Smooth muscle cell of the pulmonary artery (primary cell): ENCODE measurements at places on chromosomes 3 and 15. TPM values are rescaled to one million over a fixed set of nuclear protein-coding genes. Genes with fewer than 3 reads are reported as not detected.

SV2B gene
- total RNA-seq: under 0.01 TPM in 1 of 2 replicates, not detected in the other

DNASE1L3 gene
- total RNA-seq: 0.07 TPM in 1 of 2 replicates, not detected in the other

SNX22 gene
- total RNA-seq: 0.10 and 0.13 TPM in 2 replicates

TICRR gene
- 1.7 and 2.7 TPM in 2 replicates for total RNA-seq

ATP13A5 gene
- total RNA-seq: not detected in 2 replicates

TM2D3 gene
- 37.5 and 40.8 TPM in 2 replicates for total RNA-seq

PLA1A gene
- total RNA-seq: 0.13 and 0.30 TPM in 2 replicates

C3orf70 gene
- total RNA-seq: 0.46 and 1.6 TPM in 2 replicates

OR5AC2 gene
- total RNA-seq: not detected in 2 replicates

CYP8B1 gene
- total RNA-seq: not detected in 2 replicates

EXOG gene
- total RNA-seq: 8.9 and 46.1 TPM in 2 replicates

CFAP44 gene
- total RNA-seq: 4.2 and 5.3 TPM in 2 replicates

CCR8 gene
- not detected in 2 replicates for total RNA-seq

BNC1 gene
- 0.91 and 21.4 TPM in 2 replicates for total RNA-seq

UQCC5 gene
- total RNA-seq: 3.1 and 6.5 TPM in 2 replicates

SERPINI2 gene
- total RNA-seq: not detected in 2 replicates

METTL6 gene
- total RNA-seq: 23.4 and 36.6 TPM in 2 replicates

HDC gene
- total RNA-seq: not detected in 2 replicates

GABRG3 gene
- not detected in 2 replicates for total RNA-seq

GOLGA8S gene
- total RNA-seq: 0.07 and 0.10 TPM in 2 replicates

SPINK8 gene
- total RNA-seq: not detected in 2 replicates

CERS3 gene
- total RNA-seq: not detected in 2 replicates

SEMA6D gene
- total RNA-seq: 4.4 and 12.3 TPM in 2 replicates

C2CD4A gene
- 0.36 and 1.4 TPM in 2 replicates for total RNA-seq

PAQR9 gene
- 0.20 and 0.36 TPM in 2 replicates for total RNA-seq

ATOSA gene
- total RNA-seq: 20.3 and 28.9 TPM in 2 replicates

CASR gene
- total RNA-seq: not detected in 2 replicates

GATA2 gene
- 2.3 and 7.1 TPM in 2 replicates for total RNA-seq

ESYT3 gene
- 0.07 and 0.23 TPM in 2 replicates for total RNA-seq

SETD2 gene
- total RNA-seq: 32.1 and 34.9 TPM in 2 replicates

LDHAL6B gene
- not detected in 2 replicates for total RNA-seq

RFC4 gene
- total RNA-seq: 11.1 and 12.6 TPM in 2 replicates

RASA2 gene
- 13.5 and 16.1 TPM in 2 replicates for total RNA-seq

HYKK gene
- total RNA-seq: 1.7 and 2.0 TPM in 2 replicates

SH3GL3 gene
- total RNA-seq: 0.07 and 0.20 TPM in 2 replicates

C3orf22 gene
- total RNA-seq: not detected in 2 replicates

GNAT1 gene
- not detected in 2 replicates for total RNA-seq

FSIP1 gene
- total RNA-seq: 0.66 and 1.6 TPM in 2 replicates

EXD1 gene
- total RNA-seq: not detected in 2 replicates

TMCO5A gene
- not detected in 2 replicates for total RNA-seq

FBLN2 gene
- total RNA-seq: 133 and 498 TPM in 2 replicates

PROS1 gene
- 18.4 and 72.8 TPM in 2 replicates for total RNA-seq

GHSR gene
- total RNA-seq: not detected in 2 replicates

CILP gene
- total RNA-seq: 0.07 TPM in 2 replicates

CFAP20DC gene
- 1.6 and 3.1 TPM in 2 replicates for total RNA-seq

PAK6 gene
- total RNA-seq: 0.13 TPM in 2 replicates

ARPIN gene
- 8.8 and 11.9 TPM in 2 replicates for total RNA-seq

AGTR1 gene
- total RNA-seq: 0.30 and 3.7 TPM in 2 replicates

CIDEC gene
- total RNA-seq: not detected in 2 replicates

ZNF609 gene
- total RNA-seq: 15.0 and 25.6 TPM in 2 replicates
